ENCODE measurements at places on chromosomes 11 and 22.

DNA sequence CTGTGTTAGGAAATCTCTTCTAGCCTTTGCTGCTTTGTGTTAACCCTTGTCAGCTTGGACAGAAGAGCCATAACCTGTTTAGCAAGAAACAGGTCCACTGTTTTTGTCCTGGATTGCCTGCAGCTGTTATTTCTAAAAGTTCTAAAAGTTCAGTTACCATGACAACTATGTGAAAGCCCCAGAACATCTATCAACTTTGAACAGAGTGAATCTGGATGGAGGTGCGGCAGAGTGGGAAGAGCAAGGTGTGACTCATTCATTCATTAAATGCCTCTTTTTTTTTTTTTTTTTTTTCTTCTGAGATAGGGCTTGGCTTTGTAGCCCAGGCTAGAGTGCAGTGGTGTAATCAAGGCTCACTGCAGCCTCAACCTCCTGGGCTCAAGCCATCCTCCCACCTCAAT is 50.5 kb downstream of the RBX1 start:
- DNase-seq = no peak

DNA sequence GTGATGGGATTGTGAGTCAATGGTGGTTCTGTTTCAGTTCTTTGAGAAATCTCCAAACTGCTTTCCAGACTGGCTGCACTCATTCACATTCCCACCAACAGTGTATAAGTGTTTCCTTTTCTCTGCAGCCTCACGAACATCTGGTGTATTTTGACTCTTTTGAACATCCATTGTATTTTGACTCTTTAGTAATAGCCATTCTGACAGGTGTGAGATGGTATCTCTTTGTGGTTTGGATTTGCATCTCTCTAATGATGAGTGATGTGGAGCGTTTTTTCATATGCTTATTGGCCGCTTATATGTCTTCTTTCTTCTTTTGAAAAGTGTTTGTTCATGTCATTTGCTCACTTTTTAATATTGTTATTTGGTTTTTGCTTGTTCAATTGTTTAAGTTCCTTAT is 19.4 kb downstream of the NELL1 start:
- DNase-seq = no peak

DNA sequence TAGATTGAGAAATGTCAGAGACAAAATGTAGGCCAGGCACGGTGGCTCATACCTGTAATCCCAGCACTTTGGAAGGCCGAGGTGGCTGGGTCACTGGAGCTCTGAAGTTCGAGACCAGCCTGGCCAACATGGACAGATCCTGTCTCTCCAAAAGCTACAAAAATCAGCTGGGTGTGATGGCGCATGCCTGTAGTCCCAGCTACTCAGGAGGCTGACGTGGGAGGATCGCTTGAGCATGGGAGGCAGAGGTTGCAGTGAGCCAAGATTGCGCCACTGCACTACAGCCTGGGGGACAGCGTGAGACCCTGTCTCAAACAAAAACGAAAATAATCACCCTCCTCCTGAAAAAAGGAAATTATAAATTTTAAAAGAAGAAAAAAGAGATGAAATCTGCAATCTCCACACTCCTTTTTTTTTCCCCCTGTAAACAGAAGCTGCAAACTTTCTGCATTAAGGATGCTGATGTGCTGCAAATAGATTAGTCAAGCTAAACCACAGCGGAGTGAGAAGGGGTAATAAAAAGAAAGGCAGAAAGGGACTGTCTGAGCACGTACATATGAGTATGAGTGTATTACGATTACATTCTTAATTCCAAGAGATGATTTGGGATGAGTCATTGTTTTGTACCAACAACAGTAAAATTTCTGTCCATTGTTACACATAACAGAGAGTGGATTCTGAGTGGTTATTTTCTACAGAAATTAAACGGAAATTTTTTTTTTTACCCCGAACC is 87.3 kb downstream of the SIK3 start:
- DNase-seq = no peak

- DNase-seq = no peak
Measured at GRCh38 chr11:45585205-45585604, 80.2 kb downstream of the CHST1 start.

GRCh38 chr11:68687986-68688385 is 3.6 kb downstream of the GAL start:
- DNase-seq = no peak

Data from K562 (cell line).